Stimulated activated CD8-positive, alpha-beta memory T cell treated with anti-CD3 and anti-CD28 coated beads, Interleukin-15, amount 100 ng/mL, for 24 hours (primary cell): ENCODE measurements at places on chromosomes 16 and 17.
A peak's percentile ranks its signal among the peaks of the same experiment; 100 is the strongest.

GRCh38 chr16:73143576-73144422 is 95.9 kb upstream of the ZFHX3 start:
- no peak for DNase-seq

- no peak for DNase-seq
These were observed 375 bp upstream of the KRT32 start for GRCh38 chr17:41467561-41467960.

- DNase-seq, result no peak
These were observed 6.3 kb downstream of the PDF start for GRCh38 chr16:69324013-69324531.

- no peak for DNase-seq
These were observed 38.2 kb upstream of the SBK1 start for GRCh38 chr16:28254158-28254557.

DNA sequence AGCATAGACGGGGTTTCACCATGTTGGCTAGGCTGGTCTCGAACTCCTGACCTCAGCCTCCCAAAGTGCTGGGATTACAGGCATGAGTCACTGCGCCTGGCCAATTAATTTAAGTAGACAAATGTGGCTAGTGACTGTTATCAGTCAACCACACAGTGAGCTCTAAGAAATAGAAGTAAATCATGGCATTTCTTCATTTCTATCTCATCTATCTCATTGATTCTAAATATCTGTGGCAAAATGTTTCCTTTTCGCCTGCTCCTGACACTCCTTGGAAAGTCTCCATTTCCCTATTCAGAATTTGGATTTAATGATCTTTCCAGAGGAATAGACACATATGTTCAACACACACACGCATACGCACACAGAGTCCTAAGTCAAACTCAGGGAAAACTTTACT is 81.3 kb downstream of the HIC1 start:
- DNase-seq, result no peak

GRCh38 chr17:62867303-62867702 is 59.2 kb upstream of the MARCHF10 start:
- no peak for DNase-seq

DNA sequence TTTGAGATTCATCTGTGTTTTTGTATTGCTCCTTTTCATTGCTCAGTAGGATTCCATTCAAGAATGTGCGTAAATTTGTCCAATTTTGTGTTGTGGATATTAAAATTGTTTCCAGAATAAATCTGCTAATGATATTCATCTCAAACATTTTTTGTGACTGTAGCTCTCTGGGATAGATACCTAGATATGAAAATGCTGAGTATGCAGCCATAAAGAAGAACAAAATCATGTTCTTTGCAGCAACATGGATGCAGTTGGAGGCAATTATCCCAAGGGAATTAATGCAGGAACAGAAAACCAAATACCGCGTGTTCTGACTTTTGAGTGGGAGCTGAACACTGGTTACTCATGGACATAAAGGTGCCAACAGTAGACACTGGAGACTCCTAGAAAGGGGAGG is 40.2 kb upstream of the ATF7IP2 start:
- DNase-seq, result no peak

- peak; percentile 29 for DNase-seq
These were observed 661 bp downstream of the TEX2 start for GRCh38 chr17:64262198-64262999.

GRCh38 chr16:56716761-56717160 is 13.2 kb upstream of the NUP93 start:
- no peak for DNase-seq

GRCh38 chr17:64001763-64002529 is 3.8 kb downstream of the PRR29 start:
- DNase-seq, result no peak

- DNase-seq, result no peak
These were observed 30.9 kb upstream of the SEC14L1 start for GRCh38 chr17:77109764-77110359.

- no peak for DNase-seq
These were observed 2.4 kb upstream of the NPB start for GRCh38 chr17:81899514-81900166.

- no peak for DNase-seq
These were observed 101.4 kb downstream of the PITPNC1 start for GRCh38 chr17:67478401-67479041.

GRCh38 chr16:52265446-52265861 is 281.5 kb downstream of the TOX3 start:
- DNase-seq, result no peak

DNA sequence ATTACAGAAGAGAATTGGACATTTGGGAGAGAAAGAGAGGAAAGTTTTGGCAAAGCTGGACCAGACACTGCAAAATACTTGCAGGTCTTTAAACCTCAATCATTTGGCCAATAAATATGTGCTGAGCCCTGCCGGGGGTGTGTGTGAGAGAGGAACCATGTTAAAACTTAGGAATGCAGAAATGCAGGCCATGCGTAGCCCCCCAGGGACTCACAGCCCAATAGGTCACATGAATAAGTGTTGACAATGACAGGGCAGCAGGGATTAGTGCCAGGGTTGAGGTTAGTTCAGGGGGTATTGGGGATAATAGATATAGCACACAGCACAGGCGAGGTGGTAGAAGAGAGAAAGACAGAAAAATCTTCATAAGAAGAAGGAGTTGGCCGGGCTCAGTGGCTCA is 113.3 kb upstream of the ADAMTS18 start:
- DNase-seq, result no peak

GRCh38 chr17:14748036-14748710 is 447.3 kb downstream of the HS3ST3B1 start:
- no peak for DNase-seq

- DNase-seq, result no peak
These were observed 12.4 kb downstream of the NMT1 start for GRCh38 chr17:45073414-45074070.

- DNase-seq, result no peak
These were observed 1.0 kb upstream of the RHOT1 start for GRCh38 chr17:32141258-32141657.

DNA sequence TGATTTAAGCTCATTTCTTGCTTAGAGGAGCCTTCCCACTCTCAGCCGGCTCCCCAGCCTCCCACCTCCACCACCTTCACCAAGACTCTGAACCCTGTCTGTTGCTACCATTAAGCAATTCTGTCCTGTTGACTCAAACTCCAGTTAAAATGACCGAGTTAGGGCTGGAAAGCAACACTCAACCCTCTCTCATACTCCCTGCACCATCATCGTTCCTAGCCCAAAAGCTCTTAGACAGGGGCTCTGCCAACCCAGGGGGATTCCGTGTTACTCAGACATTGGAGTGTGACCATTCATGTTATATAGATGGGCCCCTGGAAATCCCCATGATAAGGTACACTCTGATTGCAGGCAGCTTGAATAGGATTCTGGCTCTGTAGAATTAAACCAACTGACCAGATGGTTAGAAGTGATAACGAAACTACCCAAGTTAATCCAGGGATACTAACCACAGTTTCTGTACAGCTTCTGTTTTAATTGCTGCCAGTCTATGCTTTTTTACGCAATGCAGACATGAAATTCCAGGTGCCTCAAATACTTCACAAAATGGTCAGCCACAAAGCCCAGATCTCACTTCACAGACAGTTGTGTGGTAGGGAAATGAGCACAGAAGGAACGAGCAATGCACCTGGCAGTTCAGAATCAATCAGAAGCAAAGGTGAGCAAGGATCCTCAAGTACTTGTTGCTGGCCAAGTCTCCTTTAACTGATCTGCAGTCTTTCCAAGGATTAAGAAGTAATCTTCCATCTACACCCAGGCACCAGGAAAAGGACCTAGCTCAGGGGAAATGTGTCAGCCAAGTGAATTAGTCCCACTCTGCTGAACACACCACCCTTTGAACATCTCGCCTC is 2.1 kb downstream of the SSTR2 start:
- no peak for DNase-seq

GRCh38 chr16:20372701-20373100 is 20.2 kb upstream of the UMOD start:
- no peak for DNase-seq

DNA sequence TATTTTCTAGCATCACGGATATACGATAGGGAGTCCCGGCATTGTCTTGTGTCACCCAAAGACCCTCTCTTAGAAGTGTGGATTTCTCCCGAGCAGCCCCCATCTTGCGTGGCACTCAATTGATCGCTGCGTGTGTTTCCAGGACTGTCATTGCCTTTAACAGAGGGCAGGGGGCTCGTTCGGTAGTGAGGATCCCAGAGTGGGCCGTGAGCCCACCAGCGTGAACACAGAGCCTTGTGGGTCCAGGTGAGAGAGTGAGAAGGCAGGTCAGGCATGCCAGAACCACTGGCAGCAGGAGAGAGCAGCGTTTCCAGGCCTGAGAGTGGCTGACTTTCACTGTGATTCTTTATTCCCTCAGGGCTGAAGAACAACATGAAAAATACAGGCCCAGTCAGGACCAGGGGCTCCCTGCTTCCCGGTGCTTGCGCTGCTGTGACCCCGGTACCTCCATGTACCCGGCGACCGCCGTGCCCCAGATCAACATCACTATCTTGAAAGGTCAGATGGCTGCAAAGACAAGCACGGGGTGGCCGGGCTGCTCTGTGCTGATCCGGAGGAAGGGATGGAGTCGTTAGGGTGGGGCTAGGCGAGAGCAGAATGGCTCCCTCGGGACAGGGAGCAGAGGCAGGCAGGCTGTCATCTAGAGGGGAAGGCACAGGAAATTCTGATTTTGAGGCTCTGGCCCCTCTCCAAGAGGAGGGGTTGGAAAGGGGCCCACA is 22.4 kb downstream of the C1QTNF1 start:
- no peak for DNase-seq

GRCh38 chr17:46144246-46144645 is 49.0 kb downstream of the KANSL1 start:
- no peak for DNase-seq

- DNase-seq, result no peak
These were observed 18.0 kb downstream of the CCR7 start for GRCh38 chr17:40547079-40547784.

DNA sequence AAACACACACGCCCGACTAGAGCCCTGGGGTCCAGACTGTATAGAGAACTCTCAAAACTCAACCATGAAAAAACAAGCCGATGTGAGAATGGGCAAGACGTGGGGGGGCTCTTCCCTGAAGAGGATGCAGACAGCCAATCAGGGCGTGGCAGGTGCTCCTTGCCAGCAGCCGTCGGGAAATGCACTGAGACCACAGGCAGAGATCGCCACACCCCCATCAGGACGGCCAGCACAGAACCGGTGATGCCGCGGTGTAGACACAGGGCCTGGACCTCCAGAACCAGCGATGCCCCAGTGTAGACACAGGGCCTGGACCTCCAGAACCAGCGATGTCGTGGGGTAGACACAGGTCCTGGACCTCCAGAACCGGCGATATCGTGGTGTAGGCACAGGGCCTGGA is 169.2 kb downstream of the LAT start:
- no peak for DNase-seq

- no peak for DNase-seq
These were observed 5.7 kb downstream of the HOXB2 start for GRCh38 chr17:48539177-48539576.

DNA sequence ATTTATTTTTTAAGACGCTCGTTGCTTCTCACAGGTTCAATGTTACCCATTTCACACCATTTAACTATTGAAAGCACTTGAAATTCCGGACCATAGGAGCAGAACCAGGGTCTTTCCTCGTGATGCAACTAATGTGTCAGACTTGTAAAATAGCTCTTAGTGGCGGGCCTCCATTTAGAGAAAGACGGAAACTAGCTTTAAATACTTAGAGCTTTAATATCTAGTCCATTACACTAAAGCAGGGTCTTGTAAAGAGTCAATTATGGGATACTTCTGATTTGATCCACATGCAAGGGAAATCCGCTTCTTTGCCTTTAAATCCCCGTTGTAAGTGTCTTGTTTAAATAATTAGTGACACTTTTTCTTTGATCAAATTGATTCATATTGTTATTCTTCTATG is 56.6 kb downstream of the NACA2 start:
- DNase-seq, result no peak

DNA sequence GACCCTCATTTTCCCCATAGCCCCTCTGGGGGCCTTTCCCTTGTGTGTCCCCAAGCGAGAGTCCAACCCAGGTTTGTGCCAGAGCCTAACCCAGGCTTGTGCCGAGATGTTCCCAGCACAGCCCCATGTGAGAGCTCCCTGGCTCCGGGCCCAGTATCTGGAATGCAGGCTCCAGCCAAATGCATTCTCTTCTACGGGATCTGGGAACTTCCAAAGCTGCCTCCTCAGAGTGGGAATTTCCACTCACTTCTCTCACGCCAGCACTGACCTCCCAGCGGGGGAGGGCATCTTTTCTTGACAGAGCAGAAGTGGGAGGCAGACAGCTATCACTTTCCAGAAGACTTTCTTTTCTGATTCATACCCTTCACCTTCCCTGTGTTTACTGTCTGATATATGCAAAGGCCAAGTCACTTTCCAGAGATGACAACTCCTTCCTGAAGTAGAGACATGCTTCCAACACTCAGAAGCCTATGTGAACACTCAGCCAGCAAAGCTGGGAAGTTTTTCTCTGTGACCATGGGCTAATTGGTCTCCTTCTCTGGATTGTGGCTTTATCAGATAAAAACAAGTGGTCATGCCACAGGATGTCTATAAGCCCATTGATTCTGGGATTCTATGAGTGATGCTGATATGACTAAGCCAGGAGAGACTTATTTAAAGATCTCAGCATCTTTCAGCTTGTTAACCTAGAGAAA is 2.5 kb upstream of the CCL2 start:
- no peak for DNase-seq

DNA sequence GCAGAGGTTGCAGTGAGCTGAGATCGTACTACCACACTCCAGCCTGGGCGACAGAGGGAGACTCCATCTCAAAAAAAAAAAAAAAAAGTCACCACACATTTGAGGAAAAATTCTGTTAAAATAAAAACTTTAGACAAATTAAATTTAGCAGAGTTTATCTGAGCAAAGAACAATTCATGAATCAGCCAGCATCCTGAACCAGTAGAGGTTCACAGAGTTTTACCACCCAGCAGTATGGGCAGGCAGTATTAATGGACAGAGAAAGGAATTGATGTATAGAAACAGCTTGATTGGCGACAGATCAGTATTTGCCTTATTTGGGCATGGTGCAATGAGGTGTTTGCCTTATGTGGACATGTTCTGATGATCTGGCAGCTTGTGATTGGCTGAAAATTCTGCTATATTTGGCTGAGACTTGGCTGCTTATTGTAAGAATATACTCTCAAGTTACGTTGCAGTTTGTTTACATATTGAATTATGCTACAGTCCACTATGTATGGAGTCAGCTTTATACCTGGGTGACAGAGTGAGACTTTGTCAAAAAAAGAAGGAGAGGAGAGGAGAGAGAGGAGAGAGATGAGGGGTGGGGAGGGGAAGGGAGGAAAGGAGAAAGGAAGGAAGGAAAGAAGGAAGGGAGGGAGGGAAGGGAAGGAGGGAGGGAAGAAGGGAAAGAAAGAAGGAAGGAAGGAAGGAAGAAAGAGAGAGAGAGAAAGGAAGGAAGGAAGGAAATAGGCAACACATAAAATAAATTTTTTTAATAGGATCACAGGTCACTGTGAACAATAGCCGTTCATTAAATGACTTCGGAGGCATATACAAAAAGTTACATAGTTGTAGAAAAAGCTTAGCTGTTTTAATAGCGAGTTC is 14.6 kb downstream of the ABCC3 start:
- DNase-seq, result no peak

GRCh38 chr17:44467108-44467507 is 36.1 kb downstream of the GPATCH8 start:
- no peak for DNase-seq

- no peak for DNase-seq
These were observed 23.6 kb upstream of the GPRC5C start for GRCh38 chr17:74408262-74408661.

- no peak for DNase-seq
These were observed 108.1 kb downstream of the SHISA6 start for GRCh38 chr17:11349106-11349505.
